Smooth muscle cell of bladder (primary cell): ENCODE measurements at places on chromosomes 6 and 20. TPM values are rescaled to one million over a fixed set of nuclear protein-coding genes. Genes with fewer than 3 reads are reported as not detected.

Gene IL20RA
- total RNA-seq: 0.14 and 0.55 TPM in 2 replicates

Gene POM121L2
- total RNA-seq: not detected in 2 replicates

Gene TMEM217
- total RNA-seq: 1.9 and 4.0 TPM in 2 replicates

Gene CCDC170
- 2.6 and 3.1 TPM in 2 replicates for total RNA-seq

Gene NHLRC1
- total RNA-seq: 1.3 and 1.8 TPM in 2 replicates
